Hematopoietic multipotent progenitor cell treated with erythropoietin and hydrocortisone succinate and interleukin-3 and kit ligand, for 15 days (in vitro differentiated cells): ENCODE measurements at places on chromosomes 7 and 10.

GRCh38 chr10:79380946-79381721 lies 33.9 kb downstream of the PPIF start:
- DNase-seq = no peak

- DNase-seq = no peak
Measured at GRCh38 chr7:111803015-111803758, 240.9 kb upstream of the IMMP2L start.

- DNase-seq = peak; percentile 29
Measured at GRCh38 chr7:40329601-40330153, 194.9 kb downstream of the SUGCT start.

- peak; percentile 83 for DNase-seq
Measured at GRCh38 chr10:104120903-104121484, 977 bp upstream of the SFR1 start.

GRCh38 chr10:102997998-102998397 lies 79.9 kb downstream of the CNNM2 start:
- no peak for DNase-seq

DNA sequence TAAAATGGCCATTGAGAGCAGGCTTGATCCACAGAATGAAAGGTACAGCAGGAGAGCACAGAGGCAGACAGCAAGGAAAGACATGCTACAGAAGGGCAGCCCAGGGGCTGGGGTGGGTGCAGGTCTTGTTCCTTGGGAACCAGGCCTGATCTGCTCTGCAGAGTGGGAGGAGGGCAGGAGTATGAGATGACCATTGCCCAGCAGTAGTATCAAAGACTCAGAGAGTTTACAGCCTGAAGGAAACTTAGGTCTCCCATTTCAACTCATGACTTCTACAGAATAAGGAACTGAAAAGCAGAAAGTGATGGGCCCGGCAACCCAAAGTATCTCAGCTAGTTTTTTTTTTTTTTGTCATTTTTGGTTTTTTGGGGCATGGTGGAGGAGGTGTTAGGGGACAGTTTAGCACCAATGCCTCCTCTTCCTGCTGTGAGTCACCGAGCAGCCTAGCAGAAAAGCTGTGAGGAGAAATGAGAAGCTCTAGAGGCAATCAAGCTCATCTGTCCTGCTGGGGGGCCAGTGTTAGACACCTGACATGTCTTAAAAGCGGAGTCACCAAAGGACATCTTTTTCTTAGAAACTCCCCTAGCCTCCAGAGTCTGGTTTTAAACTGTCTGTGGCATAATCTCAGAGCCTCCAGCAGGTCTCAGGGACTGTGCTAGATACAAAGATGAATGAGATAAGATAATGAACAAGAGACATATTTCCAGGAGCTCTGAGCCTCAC lies 34.3 kb upstream of the HERPUD2 start:
- no peak for DNase-seq

- no peak for DNase-seq
Measured at GRCh38 chr7:16271355-16271915, 149.9 kb downstream of the CRPPA start.

DNA sequence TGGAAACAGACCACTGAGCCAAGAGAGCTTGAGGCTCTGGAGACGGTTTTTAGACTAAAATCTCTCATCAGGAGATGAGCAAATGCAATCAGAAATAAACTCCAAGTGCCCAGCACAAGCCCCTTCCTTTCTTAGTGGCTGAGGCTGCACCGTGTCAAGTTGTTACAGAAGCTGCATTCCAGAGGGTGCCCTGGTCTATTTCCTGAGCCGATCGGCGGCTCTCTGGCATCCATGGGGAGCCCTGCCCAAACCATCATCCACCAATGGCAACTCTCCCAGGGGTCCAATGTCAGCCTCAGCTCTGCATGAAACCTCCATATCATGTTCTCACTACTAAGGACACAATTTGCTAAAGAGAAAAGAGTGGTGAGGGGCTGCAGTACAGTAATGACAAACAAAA lies 89.6 kb downstream of the SVIL start:
- no peak for DNase-seq

GRCh38 chr7:127390186-127390816 lies 2.2 kb downstream of the ZNF800 start:
- DNase-seq = peak; percentile 17

GRCh38 chr10:10629512-10629911 lies 388.2 kb upstream of the CELF2 start:
- DNase-seq = no peak
